ENCODE measurements at places on chromosomes 3 and 15. TPM values are rescaled to one million over a fixed set of nuclear protein-coding genes. Genes with fewer than 3 reads are reported as not detected.

GP5 gene
- total RNA-seq, result 1.3 TPM

MINDY4B gene
- not detected for total RNA-seq

CHRNA7 gene
- total RNA-seq, result not detected

HTR3E gene
- total RNA-seq, result not detected

DUOX1 gene
- 0.08 TPM for total RNA-seq

CCR2 gene
- 174 TPM for total RNA-seq

EDEM1 gene
- 148 TPM for total RNA-seq

DNA sequence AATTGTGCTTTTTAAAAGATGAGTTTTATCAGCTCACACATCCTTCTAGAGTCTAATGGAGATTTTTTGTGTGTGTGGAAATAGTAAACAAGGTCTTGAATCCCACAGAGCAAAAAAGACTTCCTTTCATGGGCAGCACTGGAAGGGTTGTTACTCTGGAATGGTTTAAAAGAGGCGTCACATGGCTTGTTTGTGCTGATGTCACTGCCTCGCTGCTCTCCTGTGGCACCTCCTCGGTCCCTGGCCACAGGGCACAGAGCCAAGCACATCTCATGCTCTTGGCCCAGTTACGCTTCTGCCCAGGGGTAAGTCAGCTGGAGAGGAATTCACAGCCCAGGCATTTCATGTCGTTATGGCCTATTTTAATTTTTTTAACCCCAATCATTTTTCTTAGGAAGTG, 53.2 kb downstream of the PGPEP1L start:
- no peak overlapping the region for H3K4me3 ChIP-seq
- DNase-seq, result no peak
- no peaks in the 10 kb centered on the region for H3K27me3 ChIP-seq
- H3K4me1 ChIP-seq, result peaks cover 21% of the 10 kb centered on the region
- H3K27ac ChIP-seq, result no peak overlapping the region
- no peaks in the 10 kb centered on the region for H3K36me3 ChIP-seq

DNA sequence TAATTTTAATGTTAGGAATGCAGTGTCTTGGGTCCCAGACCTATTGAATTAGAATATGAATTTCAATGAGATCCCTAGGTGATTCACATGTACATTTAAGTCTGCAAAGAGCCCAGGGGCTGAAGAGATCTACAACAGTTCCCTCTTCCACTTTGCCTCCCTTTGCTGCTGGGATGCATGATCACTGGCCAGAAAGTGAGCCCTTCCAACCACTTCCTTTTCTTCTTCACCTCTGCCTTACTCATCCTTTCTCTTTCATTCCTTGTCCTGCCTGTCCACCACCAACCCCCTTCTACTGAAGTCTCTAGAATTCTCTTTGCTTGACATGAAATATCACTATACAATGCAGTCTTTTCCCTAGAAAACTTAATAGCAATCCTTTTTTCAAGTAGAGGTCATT, 222.4 kb upstream of the LRIG1 start:
- peaks cover 5% of the 10 kb centered on the region for H3K27me3 ChIP-seq
- peaks cover 2% of the 10 kb centered on the region for H3K4me1 ChIP-seq
- DNase-seq, result no peak
- no peaks in the 10 kb centered on the region for H3K36me3 ChIP-seq
- H3K27ac ChIP-seq, result no peak overlapping the region

DNA sequence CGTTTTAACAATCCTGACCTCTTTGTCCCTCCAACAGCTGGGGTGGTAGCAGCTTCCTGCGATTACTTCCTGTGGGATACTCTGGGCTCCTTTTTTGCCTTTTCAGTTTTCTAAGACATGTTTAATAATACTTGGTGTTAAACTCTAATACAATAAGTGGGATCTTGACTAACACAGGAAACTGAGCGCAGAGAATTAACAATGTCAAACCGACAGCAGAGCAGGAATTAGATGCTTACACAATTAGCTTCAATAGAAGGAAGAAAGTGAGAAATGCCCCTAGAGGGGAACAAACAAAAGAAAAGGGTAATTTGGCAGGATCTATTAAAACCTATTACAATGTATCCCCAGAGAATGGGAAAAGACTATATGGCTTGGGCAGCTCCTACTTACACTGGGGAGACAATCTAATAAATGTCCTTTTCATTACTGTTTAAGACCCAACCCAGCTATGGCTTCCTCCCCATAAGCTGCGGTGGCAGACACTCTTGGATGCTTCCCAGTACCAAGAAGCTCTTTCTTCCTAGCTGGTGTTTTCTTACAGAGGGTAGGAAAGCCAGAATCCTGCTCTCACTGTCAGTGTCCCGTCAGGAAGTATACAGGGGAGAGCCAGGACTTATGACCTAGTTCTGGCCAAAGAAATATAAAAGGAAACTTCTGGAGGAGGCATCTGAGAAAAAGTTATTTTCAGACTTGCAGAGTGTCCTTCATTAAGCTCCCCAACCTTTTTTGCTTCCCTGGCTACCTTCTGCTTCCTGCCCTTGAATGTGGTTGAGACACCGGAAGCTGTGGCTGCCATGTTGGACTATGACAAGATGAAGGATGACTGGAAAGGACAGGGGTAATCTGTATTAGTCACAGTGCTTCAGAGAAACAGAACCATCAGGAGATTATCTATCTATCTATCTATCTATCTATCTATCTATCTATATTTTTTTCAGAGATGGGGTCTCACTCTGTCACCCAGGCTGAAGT, 194.1 kb upstream of the KBTBD8 start:
- no peaks in the 10 kb centered on the region for H3K4me1 ChIP-seq
- no peaks in the 10 kb centered on the region for H3K36me3 ChIP-seq
- no peak for DNase-seq
- no peak overlapping the region for H3K4me3 ChIP-seq
- H3K27me3 ChIP-seq, result no peaks in the 10 kb centered on the region

GRCh38 chr3:13927295-13927694, 47.4 kb upstream of the WNT7A start:
- H3K27me3 ChIP-seq, result peaks cover 4% of the 10 kb centered on the region
- no peak for DNase-seq
- H3K36me3 ChIP-seq, result no peaks in the 10 kb centered on the region
- no peak overlapping the region for H3K27ac ChIP-seq

GRCh38 chr3:75012791-75013331, 398.4 kb upstream of the CNTN3 start:
- H3K27ac ChIP-seq, result no peak overlapping the region
- no peak for DNase-seq
- H3K36me3 ChIP-seq, result no peaks in the 10 kb centered on the region
- H3K4me1 ChIP-seq, result no peaks in the 10 kb centered on the region
- H3K4me3 ChIP-seq, result no peak overlapping the region

- no peak overlapping the region for H3K4me3 ChIP-seq
- H3K36me3 ChIP-seq, result no peaks in the 10 kb centered on the region
- H3K4me1 ChIP-seq, result no peaks in the 10 kb centered on the region
- H3K27me3 ChIP-seq, result no peaks in the 10 kb centered on the region
Observed at GRCh38 chr3:82103241-82103640, 341.8 kb upstream of the GBE1 start.

GRCh38 chr3:60453326-60453725, 797.9 kb downstream of the FHIT start:
- no peak overlapping the region for H3K27ac ChIP-seq
- no peak overlapping the region for H3K4me3 ChIP-seq
- DNase-seq, result no peak
- H3K36me3 ChIP-seq, result no peaks in the 10 kb centered on the region
- no peaks in the 10 kb centered on the region for H3K4me1 ChIP-seq
- no peaks in the 10 kb centered on the region for H3K27me3 ChIP-seq

DNA sequence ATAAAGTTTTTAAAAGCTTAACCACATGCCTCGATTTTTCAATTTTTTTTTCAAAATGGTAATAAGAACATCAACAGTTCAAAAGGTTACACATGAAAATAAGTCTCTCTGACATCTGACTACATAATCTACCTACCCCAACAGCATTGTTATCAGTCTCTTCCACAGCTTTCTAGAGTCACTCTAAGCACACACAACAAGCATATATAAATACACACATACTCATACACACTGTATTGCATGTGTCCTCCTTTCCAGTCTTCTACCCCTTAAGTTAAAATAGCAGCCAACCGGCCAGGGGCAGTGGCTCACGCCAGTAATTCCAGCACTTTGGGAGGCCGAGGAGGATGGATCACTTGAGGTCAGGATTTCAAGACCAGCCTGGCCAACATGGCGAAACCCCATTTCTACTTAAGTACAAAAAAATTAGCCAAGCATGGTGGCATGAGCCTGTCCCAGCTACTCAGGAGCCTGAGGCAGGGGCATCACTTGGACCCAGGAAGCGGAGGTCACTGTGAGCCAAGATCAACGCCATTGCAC, 12.2 kb downstream of the TBL1XR1 start:
- no peak overlapping the region for H3K4me3 ChIP-seq
- no peak overlapping the region for H3K27ac ChIP-seq
- peaks cover 18% of the 10 kb centered on the region for H3K36me3 ChIP-seq

DNA sequence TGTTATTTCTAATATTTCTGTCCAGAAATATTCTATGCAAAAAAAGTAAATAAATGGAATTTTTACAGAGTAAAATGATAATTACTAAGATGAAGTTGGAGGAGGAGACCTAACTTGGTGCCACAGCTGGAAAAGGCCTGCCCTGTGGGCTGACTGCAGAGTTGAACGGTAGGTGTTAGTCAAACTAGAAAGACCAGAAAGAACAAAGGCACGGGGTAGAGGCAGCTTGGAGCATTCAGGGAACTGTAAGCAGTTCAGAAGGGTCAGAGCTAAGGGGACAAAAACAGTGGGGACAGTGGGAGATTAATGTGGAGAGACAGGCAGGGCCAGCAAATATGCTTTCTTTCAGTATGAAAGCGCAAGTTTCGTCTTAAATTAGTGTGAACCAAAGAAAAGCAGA, 39.3 kb upstream of the PTPRG start:
- H3K27ac ChIP-seq, result no peak overlapping the region
- no peak for DNase-seq
- no peaks in the 10 kb centered on the region for H3K27me3 ChIP-seq
- H3K4me3 ChIP-seq, result no peak overlapping the region

DNA sequence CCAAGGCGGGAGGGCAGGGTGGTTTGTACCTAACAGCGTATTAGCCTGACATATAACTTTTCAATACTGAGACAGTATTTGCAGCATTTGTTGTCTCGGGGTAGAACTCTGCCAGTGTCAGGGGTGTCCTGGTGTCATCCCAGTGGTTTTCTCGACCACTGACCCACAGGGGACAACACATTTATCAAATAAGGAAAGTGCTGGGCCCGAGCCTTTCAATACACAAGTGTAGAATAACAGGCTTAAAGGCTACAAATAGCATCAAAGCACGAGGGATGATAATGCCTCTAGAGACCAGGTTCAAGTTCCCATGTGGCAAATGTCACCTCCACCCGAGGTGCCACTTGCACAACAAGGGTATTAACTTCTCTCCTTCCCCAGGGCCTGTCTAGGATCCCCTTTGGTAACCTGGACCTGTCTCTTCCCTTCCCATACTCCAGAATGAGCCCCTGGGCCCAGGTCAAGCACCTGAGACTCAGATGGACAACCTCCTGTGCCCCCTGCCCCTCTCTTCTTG, 9.5 kb upstream of the SLC6A6 start:
- no peak for DNase-seq
- H3K36me3 ChIP-seq, result no peaks in the 10 kb centered on the region
- H3K4me1 ChIP-seq, result peaks cover 16% of the 10 kb centered on the region
- no peak overlapping the region for H3K4me3 ChIP-seq
- peaks cover 18% of the 10 kb centered on the region for H3K27me3 ChIP-seq

- H3K4me1 ChIP-seq, result no peaks in the 10 kb centered on the region
- no peak overlapping the region for H3K4me3 ChIP-seq
- peaks cover 11% of the 10 kb centered on the region for H3K27me3 ChIP-seq
- no peak overlapping the region for H3K27ac ChIP-seq
Observed at GRCh38 chr3:123313889-123314288, 112.1 kb downstream of the SEC22A start.

- H3K4me3 ChIP-seq, result no peak overlapping the region
- no peak for DNase-seq
- H3K4me1 ChIP-seq, result peaks cover 40% of the 10 kb centered on the region
- peaks cover 43% of the 10 kb centered on the region for H3K36me3 ChIP-seq
- no peak overlapping the region for H3K27ac ChIP-seq
Observed at GRCh38 chr3:170360466-170360865, 3.0 kb downstream of the SKIL start.

- no peaks in the 10 kb centered on the region for H3K27me3 ChIP-seq
- H3K4me3 ChIP-seq, result no peak overlapping the region
- H3K36me3 ChIP-seq, result no peaks in the 10 kb centered on the region
- no peaks in the 10 kb centered on the region for H3K4me1 ChIP-seq
- H3K27ac ChIP-seq, result no peak overlapping the region
Observed at GRCh38 chr3:21533002-21533401, 218.0 kb downstream of the ZNF385D start.

- DNase-seq, result no peak
- peaks cover 47% of the 10 kb centered on the region for H3K4me1 ChIP-seq
- H3K36me3 ChIP-seq, result no peaks in the 10 kb centered on the region
Observed at GRCh38 chr15:40927495-40927872, 1.7 kb upstream of the DLL4 start.

- no peaks in the 10 kb centered on the region for H3K36me3 ChIP-seq
- no peak overlapping the region for H3K27ac ChIP-seq
- H3K27me3 ChIP-seq, result no peaks in the 10 kb centered on the region
- no peak overlapping the region for H3K4me3 ChIP-seq
- no peaks in the 10 kb centered on the region for H3K4me1 ChIP-seq
- DNase-seq, result no peak
Observed at GRCh38 chr15:33956397-33956796, 11.9 kb upstream of the CHRM5 start.

GRCh38 chr3:73813291-73813690, 188.6 kb upstream of the PDZRN3 start:
- no peak for DNase-seq
- H3K27ac ChIP-seq, result no peak overlapping the region
- H3K36me3 ChIP-seq, result no peaks in the 10 kb centered on the region
- H3K27me3 ChIP-seq, result no peaks in the 10 kb centered on the region
- no peak overlapping the region for H3K4me3 ChIP-seq

- H3K27me3 ChIP-seq, result peaks cover 5% of the 10 kb centered on the region
- H3K27ac ChIP-seq, result no peak overlapping the region
- no peak for DNase-seq
- peaks cover 2% of the 10 kb centered on the region for H3K36me3 ChIP-seq
- H3K4me1 ChIP-seq, result peaks cover 3% of the 10 kb centered on the region
Observed at GRCh38 chr3:127780536-127781400, 41.5 kb downstream of the MGLL start.

DNA sequence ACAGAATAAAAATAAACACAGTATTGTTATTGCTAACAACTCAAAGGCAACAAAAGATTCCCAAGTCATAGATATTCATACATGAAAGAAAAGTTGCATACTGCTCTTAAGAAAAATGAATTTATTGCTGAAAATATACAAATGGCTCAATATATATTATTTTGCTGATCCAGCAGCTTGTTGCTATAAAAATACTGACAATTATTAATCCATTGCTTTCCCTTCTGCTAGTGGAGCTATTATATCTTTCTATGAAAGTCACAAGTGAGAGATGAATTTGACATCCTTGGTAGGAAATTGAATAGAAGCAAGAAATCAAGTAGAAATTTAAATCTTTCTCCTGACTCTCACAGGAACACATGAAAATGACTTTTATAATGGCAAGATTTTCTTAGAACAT, 179.2 kb upstream of the MBNL1 start:
- H3K27me3 ChIP-seq, result peaks cover 3% of the 10 kb centered on the region
- DNase-seq, result no peak
- no peaks in the 10 kb centered on the region for H3K36me3 ChIP-seq
- H3K4me1 ChIP-seq, result no peaks in the 10 kb centered on the region
- H3K27ac ChIP-seq, result no peak overlapping the region

Data from activated CD4-positive, alpha-beta memory T cell treated with anti-CD3 and anti-CD28 coated beads, Interleukin-2, amount 10 ng/mL, durations not matched to agents 7 days and 5 days (primary cell).